ENCODE measurements at places on chromosomes 12 and 14.

- no peak for DNase-seq
These were observed 1.5 kb downstream of the BCL2L14 start for GRCh38 chr12:12072064-12072760.

- no peak for DNase-seq
These were observed 86.9 kb downstream of the BCAT1 start for GRCh38 chr12:24861766-24862540.

- no peak for DNase-seq
These were observed 229.1 kb upstream of the PDZRN4 start for GRCh38 chr12:40959041-40959440.

- DNase-seq, result peak; percentile 30
These were observed 512 bp downstream of the POU6F1 start for GRCh38 chr12:51217133-51217967.

DNA sequence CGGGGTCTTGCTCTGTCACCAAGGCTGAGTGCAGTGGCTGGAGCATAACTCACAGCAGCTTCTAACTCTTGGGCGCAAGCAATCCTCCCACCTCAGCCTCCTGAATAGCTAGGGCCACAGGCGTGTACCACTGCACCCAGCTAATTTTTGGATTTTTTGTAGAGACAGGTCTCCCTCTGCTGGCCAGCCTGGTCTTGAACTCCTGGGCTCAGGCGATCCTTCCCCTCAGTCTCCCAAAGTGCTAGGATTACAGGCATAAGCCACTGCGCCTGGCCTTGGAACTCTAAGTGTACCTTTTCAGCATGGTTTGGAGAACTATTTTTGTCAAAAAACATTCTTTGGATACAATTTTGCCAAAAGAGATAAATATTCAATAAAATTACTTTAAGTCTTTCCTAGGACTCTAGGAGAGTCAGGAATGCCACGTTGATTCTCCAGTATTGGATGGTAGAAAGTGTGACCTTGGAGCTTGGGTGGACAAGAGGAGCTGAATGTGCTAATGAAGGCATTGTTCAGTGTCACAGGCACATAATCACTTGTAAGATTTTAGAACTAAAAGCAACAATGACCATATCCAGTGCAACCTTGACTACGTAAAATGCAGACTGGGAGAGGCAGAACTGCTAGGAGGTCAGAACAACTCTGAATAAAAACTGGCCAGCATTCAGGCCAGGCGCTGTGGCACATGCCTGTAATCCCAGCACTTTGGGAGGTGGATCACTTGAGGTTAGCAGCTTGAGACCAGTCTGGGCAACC, 2.8 kb downstream of the SRSF9 start:
- DNase-seq, result no peak

DNA sequence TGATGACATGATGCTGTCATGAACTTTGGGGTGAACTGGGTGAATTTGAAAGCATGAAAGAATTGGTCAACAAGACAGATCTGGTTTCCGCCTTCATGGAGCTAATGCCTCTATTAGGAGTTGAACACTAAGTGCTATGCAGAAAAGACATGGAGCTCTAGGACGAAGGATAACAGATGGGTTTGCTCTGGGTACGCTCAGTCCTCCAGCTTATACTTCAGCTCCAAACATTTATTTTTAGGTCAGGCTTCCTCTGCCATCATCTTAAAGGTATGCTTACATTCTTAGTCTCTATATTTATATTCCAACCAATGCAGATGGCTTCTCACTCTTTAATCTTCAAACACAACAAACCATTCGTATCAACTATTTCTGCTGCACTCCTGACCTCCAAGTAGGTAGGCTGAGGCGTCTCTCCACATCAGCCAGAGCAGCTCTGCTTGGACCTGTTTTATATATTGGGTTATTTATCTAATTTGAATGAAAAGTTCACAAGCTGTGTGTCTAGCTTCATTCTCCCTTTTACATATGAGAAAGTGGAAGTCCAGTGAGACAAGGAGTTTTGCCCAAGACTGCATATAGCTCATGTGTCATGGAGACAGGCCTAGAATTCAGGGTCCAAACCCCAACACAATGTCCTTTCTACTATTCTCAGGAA, 226.3 kb downstream of the SPTSSA start:
- no peak for DNase-seq

DNA sequence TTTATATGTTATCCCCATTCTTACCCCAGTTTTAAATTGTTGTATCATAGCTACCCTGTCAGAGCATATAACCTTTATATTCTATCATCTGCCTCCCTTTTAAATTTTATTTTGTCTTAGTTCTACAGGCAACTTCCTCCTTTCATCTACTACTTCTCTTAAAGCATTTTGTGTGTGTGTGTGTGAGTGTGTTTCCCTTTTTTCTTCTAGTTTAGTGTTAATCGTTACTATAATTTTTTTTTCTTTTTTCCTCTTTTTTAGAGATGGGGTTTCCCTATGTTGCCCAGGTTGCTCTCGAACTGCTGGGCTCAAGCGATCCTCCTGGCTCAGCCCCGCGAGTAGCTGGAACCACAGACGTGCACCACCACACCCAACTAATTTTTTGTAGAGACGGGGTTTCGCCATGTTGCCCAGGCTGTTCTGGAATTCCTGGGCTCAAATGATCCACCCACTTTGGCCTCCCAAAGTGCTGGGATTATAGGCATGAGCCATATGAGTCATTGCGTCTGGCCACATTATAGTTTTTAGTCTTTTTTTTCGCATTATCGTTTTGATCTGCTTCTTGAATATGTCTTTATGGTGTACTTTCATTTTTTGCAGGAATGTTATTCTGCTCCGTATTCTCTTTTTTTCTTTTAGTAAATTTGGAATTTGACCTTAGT, 33.1 kb upstream of the FBXO34 start:
- no peak for DNase-seq

DNA sequence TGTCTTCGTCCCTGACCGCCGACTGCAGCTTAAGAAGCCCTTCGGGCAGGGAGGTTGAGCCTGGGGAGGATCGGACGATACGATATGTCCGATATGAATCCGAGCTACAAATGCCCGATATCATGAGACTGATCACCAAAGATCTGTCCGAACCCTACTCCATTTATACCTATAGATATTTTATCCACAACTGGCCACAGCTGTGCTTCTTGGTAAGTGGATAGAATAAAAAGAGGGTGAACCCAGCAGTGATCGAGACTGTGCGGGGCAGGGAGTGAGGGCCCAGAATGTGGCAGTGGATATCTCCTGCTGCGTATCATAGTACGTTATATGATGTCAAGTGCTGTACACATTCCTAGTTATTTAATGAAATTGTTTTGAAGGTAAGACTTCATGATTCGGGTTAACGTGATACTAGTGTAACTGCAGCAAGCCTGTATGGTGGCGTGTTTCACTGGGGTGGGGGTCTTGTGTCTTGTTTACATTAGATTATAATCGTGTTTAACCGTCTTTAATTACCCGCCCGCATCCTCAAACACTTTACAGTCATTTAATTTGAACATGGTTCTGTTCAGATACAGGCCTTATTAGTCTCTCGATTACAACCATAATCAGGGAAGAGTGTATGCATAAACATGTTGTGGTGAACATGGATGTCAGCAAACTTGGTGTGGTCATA, 1.3 kb downstream of the NAA30 start:
- DNase-seq, result no peak

GRCh38 chr12:20342111-20342510, 26.2 kb upstream of the PDE3A start:
- DNase-seq, result no peak

- DNase-seq, result no peak
These were observed 117.1 kb downstream of the NAV3 start for GRCh38 chr12:77947746-77948145.

DNA sequence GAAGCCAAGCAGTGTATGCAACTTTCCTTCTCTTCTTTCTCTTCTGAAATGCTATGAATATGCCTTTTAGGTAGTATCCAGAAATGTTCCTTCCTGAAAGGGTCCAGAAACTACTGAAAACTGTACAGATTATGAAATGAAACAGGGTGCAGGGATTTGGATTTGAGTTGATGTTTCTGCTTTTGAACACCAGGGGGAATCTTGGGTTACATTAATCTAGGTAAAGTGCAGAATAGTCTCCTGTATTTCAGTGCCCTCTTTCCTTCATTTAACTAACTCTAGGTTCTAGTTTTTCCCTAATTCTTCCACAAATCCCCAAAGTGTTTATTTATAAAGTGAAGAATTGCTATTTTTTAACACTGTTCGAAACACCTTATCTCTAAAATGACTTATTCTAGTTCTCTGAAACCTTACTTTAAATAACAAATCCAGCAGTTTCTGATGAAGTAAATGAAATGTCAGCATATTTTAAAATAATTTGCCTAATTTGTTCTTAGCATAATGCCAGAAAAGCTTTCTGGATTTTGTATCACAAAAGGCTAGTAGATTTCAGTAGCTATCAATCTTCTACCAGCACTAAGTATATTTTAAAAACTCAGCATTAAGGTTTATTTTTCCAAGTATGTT, 111.9 kb downstream of the LRRK2 start:
- no peak for DNase-seq

- no peak for DNase-seq
These were observed 1.7 kb downstream of the LMBR1L start for GRCh38 chr12:49108958-49109404.

- DNase-seq, result peak; percentile 5
These were observed 386.5 kb upstream of the DDHD1 start for GRCh38 chr14:53539489-53540126.

GRCh38 chr14:95784137-95784536, 70.2 kb upstream of the TCL1A start:
- no peak for DNase-seq

Measured in stimulated activated CD8-positive, alpha-beta memory T cell treated with anti-CD3 and anti-CD28 coated beads, Interleukin-7, amount 100 ng/mL, for 48 hours (primary cell).